ENCODE measurements at places on chromosomes 5 and 9.
A peak's percentile ranks its signal among the peaks of the same experiment; 100 is the strongest.

- no peak for DNase-seq
These were observed 90.3 kb upstream of the PLCXD3 start for GRCh38 chr5:41600731-41601130.

DNA sequence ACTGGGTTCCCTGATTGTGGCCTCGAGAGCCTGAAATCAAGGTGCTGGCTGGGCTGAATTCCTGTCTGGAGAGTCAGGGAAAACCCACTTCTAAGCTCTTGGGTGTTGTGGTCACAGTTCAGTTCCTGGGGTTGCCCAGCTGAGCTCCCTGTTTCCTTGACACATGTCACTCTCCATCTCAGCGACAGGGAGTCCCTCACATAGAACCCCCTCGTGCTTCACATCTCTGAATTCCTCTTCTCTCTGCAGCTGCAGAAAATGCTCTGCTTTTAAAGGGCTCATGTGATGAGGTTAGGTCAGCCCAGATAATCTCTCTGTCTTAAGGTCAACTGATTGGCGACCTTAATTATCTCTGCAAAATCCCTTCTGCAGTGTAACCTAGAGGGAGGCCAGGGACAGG is 53.5 kb upstream of the NFIL3 start:
- DNase-seq, result no peak

GRCh38 chr5:127068493-127069214 is 4.6 kb downstream of the C5orf63 start:
- no peak for DNase-seq

DNA sequence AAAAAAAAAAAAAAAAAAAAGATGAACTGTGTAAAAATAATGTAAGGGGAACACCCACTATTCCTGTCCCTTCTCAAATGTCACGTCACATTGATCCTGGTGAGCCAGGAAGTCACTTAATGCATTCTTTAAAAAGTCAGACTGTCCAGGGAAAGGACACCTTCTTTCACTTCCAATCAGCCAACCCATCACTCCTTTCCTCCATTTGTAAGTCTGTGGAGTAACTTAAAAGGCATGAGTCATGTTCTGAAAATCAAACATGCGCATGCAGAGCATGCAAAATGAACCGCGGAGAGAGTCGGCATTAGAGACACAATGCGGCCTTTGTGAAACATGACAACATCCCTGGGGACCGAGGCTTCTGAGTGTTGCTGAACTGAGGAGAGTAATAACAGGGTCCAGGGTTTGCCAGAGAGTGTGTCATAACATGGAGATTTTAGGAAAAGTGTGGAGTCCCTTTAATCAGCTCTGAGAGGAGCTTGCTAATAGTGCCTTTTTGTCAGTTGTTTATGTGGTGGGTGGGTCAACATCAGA is 77.6 kb upstream of the SEMA6A start:
- DNase-seq, result peak; percentile 2

DNA sequence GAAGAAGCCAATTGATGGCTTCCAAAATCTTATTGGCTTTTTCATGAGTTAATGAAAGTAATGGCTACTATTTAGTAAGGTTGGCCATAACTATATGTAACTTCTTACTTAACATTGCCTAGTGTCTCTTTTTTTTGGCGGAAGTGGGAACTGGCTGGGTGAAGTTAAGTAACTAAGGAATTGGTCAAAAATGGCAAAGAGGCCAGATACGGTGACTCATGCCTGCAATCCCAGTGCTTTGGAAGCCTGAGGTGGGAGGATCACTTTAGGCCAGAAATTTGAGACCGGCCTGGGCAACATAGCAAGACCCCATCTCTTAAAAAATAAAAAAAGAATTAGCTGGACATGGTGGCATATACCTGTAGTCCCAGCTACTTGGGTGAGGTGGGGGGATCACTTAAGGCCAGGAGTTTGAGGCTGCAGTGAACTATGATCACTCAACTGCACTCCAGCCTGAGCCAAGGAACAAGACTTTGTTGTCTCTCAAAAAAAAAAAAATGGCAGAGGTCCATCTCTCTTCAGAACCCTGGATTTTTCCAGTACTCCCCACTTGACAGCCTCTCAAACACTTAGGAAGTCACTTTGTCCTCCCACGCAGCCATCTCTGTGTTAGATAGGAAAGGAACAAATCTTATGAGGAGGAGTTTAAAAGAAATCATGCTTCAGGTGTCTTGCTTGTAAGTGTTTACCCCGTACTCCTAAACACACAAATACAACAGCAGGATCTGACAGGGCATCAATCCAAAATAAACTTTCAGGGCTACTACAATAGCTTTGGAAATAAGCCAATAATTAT is 75.7 kb downstream of the TEK start:
- DNase-seq, result no peak

DNA sequence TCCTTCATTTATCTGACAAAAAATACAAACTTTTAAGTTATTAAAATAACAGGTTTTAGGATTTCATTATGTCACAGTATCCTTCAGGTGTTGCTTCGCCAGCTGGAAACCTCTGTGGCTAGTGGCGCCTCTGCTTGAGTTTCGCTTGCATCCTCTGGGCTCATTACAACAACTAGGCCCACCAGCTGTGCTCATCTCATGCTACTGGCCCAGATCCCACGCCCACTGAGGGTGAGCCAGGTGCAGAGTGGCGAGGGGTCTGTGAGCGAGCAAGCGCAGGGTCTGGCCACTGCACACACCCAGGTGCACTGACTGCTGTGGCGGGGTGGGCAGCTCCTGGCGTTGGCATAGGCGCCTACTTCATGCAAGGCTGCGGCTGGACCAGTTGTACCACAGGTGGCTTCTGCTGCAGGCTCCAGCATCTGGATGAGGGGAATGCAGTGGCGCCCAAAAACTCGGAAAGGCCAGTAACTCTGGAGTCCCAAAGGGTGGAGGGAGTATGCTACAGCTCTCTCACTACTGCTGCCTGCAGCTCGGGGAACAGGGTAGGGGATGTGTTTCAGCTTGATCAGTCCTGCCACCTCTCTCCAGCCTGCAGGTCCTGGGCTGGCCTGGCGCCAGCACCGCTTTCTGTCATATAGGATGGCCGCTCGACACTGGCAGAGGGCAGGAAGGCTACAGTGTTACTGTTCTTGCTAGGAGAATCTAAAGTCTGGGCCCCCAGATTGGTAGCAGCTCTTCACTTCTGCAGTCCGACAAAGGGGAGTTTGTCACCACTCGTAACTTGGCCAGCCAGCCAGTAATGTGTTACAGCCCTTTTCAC is 452.1 kb downstream of the TUSC1 start:
- DNase-seq, result no peak

- DNase-seq, result peak; percentile 27
These were observed 66.7 kb downstream of the SIL1 start for GRCh38 chr5:139131465-139131864.

GRCh38 chr5:126449751-126450271 is 26.6 kb downstream of the GRAMD2B start:
- no peak for DNase-seq

- DNase-seq, result no peak
These were observed 14.2 kb upstream of the NCS1 start for GRCh38 chr9:130158001-130158400.

- DNase-seq, result no peak
These were observed 39.8 kb upstream of the FLT4 start for GRCh38 chr5:180689071-180689694.

GRCh38 chr5:181098762-181099601 is 32.0 kb downstream of the OR2V1 start:
- DNase-seq, result no peak

GRCh38 chr5:132675936-132676689 is 2.3 kb downstream of the IL4 start:
- DNase-seq, result no peak

DNA sequence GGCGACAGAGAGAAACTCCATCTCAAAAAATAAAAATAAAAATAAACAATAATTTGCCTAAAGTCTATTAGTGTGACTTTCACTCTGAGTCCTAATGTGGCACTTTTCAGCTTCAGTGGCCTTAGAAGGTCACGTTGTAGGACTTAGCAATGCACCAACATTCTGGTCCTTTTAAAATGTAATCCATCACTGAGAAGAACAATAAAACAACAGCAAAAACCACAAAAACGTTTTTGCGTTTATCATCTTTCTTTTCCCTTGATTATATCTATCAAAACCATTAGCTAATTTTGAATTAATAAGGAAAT is 190.1 kb upstream of the ZNF608 start:
- DNase-seq, result no peak

DNA sequence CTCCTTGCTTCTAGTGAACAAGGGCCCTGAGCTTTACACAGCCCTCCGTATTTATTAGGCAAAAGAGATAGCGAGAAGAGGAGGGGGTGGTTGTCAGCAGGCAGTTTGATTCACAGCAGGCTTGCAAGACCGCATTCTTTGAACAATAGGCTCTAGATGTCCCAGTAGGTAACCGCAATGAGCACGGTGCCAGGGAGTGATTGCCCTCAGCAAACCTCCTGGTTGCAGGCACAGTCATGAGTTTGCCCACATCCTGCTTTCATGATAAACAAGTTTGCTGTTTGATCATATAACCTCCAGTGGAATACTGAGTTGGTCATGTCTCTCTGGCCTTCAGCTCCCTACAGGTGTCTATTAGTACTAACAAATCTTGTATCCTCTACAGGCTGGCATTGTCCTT is 66.1 kb downstream of the CACNA1B start:
- DNase-seq, result no peak

- no peak for DNase-seq
These were observed 196.6 kb downstream of the GNA14 start for GRCh38 chr9:77451507-77451906.

DNA sequence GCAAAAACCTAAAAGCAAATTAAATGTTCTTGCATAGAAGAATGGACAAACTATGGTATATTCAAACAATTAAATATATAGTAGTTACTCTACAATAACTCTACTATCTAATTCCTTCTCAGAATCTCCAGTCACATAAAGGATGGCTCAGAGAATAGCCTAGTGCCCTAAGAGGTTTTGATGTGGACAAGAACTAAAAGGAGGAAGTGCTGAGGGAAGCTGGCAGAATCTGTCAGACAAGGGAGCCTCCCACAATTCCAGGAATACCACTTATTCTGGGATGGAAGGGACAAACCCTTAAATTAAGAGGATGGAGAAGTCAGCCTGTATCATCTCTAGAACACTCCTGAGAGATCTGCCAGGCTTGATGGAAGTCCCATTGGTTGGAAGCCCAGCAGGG is 30.4 kb downstream of the TNFSF8 start:
- DNase-seq, result no peak

- no peak for DNase-seq
These were observed 417.1 kb downstream of the KDM4C start for GRCh38 chr9:7174884-7175283.

- DNase-seq, result no peak
These were observed 35.3 kb upstream of the ICE1 start for GRCh38 chr5:5387192-5387591.

DNA sequence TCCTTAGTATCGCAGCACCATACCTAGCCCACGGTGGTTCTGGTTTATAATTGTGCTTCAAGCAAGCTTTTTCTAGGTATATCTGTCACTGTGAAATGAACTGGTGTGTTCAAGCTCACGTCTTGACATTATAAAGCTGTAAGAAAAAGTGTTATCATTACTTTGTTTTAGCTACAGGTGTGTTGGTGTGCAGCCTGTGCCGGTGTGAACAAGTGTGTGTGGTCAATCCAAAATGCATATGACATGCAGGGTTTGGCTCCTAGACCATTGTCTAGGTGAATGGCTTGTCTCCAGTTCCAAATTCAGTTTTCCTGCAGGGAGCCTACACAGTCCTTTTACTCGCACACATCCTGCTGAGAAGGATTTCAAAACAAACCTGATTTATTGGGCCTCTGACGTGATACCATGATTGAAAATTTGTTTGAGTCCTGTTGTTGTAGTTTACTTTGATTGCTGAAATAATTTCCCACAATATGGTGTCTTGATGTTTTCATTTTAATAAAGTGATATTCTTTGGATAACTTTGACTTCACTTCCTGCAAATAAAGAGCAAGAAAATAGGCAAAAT is 3.7 kb downstream of the LSM11 start:
- no peak for DNase-seq

DNA sequence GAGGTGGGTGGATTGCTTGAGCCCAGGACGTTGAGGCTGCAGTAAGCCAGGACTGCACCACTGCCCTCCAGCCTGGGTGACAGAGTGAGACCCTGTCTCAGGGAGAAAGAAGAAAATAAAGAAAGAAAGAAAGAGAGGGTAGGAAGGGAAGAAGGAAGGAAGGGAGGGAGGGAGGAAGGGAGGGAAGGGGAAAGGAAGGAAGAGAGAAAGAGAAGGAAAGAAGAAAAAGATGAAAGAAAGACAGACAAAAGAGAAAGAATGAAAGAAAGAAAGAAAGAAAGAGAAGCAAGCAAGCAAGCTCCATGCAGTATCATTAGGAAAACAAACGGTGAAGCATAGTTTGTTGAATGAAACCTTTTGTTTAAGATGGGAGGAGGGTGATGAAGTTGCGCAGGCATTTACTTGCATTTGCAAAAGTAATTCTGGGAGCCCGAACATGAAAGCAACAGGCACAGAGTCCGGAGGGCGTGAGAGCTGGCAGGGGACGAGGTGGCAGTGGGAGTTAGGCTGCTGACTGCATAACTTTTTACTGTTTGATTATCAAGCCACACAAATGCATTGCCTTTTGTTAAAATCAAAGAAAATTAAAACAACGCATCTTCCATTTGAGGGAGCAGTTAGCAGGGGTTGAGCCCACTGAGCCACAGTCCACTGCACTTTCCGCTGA is 26.0 kb upstream of the CEP72 start:
- no peak for DNase-seq

DNA sequence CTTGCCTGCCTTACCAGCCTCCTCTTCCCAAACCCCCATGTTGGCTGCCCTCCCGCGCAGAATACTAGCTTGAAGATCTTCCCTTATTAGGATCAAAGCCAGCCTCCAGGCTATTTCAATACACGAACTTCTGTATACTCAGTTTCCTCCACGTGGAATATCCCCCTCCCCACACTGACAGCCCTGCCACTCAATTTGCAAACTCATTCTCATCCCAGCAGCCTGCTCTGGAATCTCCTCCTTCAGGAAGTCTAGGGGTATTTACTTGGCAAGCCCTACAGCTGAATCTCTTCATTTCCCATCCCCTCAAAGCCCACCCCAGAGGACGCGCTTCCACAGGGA is 157.0 kb upstream of the SMIM23 start:
- no peak for DNase-seq

GRCh38 chr9:1120500-1121165 is 70.5 kb downstream of the DMRT2 start:
- DNase-seq, result no peak

DNA sequence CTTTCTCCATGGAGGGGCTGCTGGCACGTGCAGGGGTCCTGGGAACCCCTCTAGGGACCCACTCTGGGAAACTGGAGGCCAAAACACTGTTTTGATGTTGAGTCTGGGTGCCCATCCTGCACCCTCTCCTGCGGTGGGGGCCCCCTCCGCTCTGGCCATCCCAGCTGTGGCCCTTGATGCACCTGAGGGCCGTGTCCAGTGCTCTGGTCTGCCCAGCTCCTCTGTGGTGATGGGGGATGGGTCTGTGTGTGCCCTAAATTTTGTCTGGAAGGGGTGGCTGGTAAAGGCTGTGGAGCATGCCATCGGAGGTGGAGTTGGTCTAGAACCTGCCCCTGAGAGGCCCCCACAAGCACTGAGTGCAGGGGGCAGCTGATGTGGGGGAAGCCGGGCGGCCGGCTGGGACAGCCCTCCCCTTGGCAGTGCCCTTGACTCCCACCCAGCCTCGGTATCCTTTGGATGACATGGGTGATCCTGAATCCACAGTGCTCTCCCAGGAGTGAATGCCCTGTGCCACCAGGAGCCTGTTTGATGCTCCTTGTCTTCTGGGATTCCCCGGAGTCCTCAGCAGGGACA is 26.3 kb downstream of the AHRR start:
- no peak for DNase-seq

GRCh38 chr9:14205463-14205862 is 108.5 kb downstream of the NFIB start:
- DNase-seq, result no peak
